Calu3 (cell line): ENCODE measurements at places on chromosomes 1 and 21. TPM values are rescaled to one million over a fixed set of nuclear protein-coding genes. Genes with fewer than 3 reads are reported as not detected.

Gene CR2
- total RNA-seq = 0.83 and 2.6 TPM in 2 replicates

- DNase-seq = no peak
- no peaks in the 10 kb centered on the region for H3K4me1 ChIP-seq
- no peaks in the 10 kb centered on the region for H3K36me3 ChIP-seq
- no peaks in the 10 kb centered on the region for H3K27me3 ChIP-seq
These were observed 563.6 kb upstream of the PRMT6 start for GRCh38 chr1:106492880-106493279.

- H3K4me1 ChIP-seq = no peaks in the 10 kb centered on the region
- H3K27ac ChIP-seq = no peak overlapping the region
- H3K36me3 ChIP-seq = no peaks in the 10 kb centered on the region
- H3K27me3 ChIP-seq = no peaks in the 10 kb centered on the region
- no peak for DNase-seq
These were observed 519.8 kb downstream of the COL11A1 start for GRCh38 chr1:102588536-102588935.

GRCh38 chr21:39637197-39637970 lies 24.6 kb downstream of the B3GALT5 start:
- no peaks in the 10 kb centered on the region for H3K27me3 ChIP-seq
- no peak for DNase-seq
- H3K36me3 ChIP-seq = peaks cover 21% of the 10 kb centered on the region
- H3K27ac ChIP-seq = peak overlapping the region; percentile 30
- H3K4me1 ChIP-seq = peaks cover 74% of the 10 kb centered on the region

DNA sequence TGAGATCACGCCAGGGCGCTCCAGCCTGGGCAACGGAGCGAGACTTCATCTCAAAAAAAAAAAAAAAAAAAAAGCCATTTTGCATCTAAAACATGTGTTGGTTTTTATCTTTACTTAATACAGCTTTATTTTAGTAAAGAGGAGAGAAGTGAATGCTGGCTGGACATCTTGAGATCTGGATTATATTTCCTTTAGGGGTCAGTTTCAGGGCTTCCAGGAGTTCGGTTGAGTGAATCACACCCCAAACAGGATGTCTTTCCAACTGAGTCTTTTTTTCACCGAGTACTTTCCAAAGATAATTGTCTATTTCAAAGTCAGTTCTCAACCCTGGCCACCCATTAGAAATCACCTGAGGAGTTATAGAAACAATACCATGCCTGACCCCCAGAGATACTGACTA lies 16.6 kb upstream of the IPP start:
- no peak for DNase-seq
- no peaks in the 10 kb centered on the region for H3K4me1 ChIP-seq
- no peaks in the 10 kb centered on the region for H3K27me3 ChIP-seq
- H3K4me3 ChIP-seq = no peak overlapping the region

Gene ATP6V1G3
- not detected in 2 replicates for total RNA-seq

- H3K27me3 ChIP-seq = peaks cover 9% of the 10 kb centered on the region
- no peak overlapping the region for H3K4me3 ChIP-seq
- no peaks in the 10 kb centered on the region for H3K4me1 ChIP-seq
- H3K36me3 ChIP-seq = no peaks in the 10 kb centered on the region
- DNase-seq = no peak
These were observed 283.8 kb downstream of the CACNA1E start for GRCh38 chr1:181767001-181767708.

- H3K4me3 ChIP-seq = no peak overlapping the region
- peaks cover 12% of the 10 kb centered on the region for H3K4me1 ChIP-seq
- H3K36me3 ChIP-seq = no peaks in the 10 kb centered on the region
- DNase-seq = no peak
- H3K27me3 ChIP-seq = peaks cover 33% of the 10 kb centered on the region
These were observed 104.3 kb upstream of the ADAR start for GRCh38 chr1:154712166-154712810.

Gene G0S2
- total RNA-seq = 2.4 and 4.0 TPM in 2 replicates

DNA sequence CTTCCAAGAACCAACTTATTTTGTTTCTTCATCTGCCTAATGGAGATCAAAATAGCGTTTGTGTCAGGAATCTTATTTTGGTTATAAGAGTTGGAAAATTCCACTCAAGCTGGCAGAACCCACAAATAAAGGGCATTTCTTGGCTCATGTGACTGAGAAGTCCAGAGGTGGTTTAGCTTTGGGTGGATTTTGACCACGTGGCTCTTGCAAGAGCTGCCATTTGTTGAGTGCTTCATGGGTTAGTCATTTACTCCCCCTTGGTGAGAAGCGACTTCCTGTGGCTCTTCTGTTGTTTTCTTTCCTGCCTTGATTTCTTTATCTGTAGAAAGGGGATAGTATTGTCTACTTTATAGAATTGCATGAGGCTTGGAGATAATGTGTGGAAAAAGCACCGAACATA lies 9.5 kb upstream of the RNF186 start:
- no peak for DNase-seq
- H3K27ac ChIP-seq = no peak overlapping the region
- H3K4me3 ChIP-seq = no peak overlapping the region

DNA sequence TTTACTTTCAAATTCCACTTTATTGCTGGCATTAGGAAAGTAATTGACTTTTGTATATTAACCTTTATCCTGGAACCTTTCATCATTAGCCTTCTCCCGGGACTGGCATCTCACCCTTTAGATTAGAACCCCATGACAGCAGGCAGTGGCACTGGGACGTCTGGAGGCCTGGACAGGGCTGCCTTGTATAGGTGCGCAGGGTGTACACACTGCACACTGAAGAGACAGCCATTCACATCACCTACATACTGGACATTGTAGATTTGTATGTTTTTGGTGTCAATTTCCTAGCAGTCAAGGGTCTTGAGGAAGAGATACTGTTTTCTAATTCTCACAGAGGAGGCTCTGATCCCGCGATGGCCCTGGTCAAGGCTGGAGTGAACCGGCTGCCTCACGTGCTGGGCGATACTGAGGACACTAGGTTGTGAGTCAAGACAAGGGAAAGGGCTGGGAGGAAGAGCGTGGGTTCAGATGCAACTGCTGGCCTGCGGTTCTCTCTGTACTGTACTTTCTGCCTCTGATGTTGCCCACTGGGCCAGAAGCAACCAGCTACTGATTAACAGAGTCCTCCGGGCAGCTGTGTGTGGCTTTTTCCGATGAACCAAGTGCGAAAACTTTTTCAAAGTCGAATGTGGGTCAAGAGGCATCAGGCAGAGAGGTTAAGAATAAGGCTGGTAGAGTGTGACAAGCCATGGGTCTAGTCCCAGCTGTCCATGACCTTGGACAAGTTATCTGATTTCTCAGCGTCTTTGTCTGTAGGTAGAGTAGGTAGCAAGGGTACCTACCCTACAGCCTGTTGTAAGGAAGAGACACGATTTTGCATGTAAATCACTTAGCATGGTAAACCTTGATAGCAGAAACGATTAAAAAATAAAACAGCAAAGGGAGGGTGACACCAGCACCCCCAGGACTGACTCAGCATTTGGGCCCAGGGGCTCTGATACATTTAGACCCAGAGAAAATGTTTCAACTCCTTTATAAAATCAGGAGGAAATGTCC lies 38.2 kb upstream of the SLC25A33 start:
- no peaks in the 10 kb centered on the region for H3K4me1 ChIP-seq
- H3K4me3 ChIP-seq = no peak overlapping the region
- H3K27ac ChIP-seq = no peak overlapping the region
- H3K36me3 ChIP-seq = peaks cover 5% of the 10 kb centered on the region

- H3K36me3 ChIP-seq = no peaks in the 10 kb centered on the region
- DNase-seq = no peak
- H3K4me1 ChIP-seq = no peaks in the 10 kb centered on the region
- no peak overlapping the region for H3K27ac ChIP-seq
- H3K27me3 ChIP-seq = peaks cover 43% of the 10 kb centered on the region
These were observed 6.7 kb downstream of the TRPM2 start for GRCh38 chr21:44360159-44360558.

GRCh38 chr1:50424884-50425375 lies 1.7 kb upstream of the DMRTA2 start:
- DNase-seq = no peak
- peaks cover 68% of the 10 kb centered on the region for H3K27me3 ChIP-seq
- H3K27ac ChIP-seq = no peak overlapping the region
- H3K4me3 ChIP-seq = no peak overlapping the region
- H3K4me1 ChIP-seq = peaks cover 16% of the 10 kb centered on the region
- peaks cover 7% of the 10 kb centered on the region for H3K36me3 ChIP-seq

Gene ATP5PO
- total RNA-seq = 125 and 130 TPM in 2 replicates

Gene BARHL2
- not detected in 2 replicates for total RNA-seq

Gene TNFRSF1B
- total RNA-seq = 1.3 and 2.9 TPM in 2 replicates

GRCh38 chr1:8312235-8313218 lies 5.4 kb upstream of the SLC45A1 start:
- DNase-seq = no peak
- no peaks in the 10 kb centered on the region for H3K27me3 ChIP-seq
- H3K27ac ChIP-seq = no peak overlapping the region

Gene CHRM3
- 2.3 and 2.6 TPM in 2 replicates for total RNA-seq

- peaks cover 9% of the 10 kb centered on the region for H3K27me3 ChIP-seq
- no peak overlapping the region for H3K27ac ChIP-seq
- peaks cover 20% of the 10 kb centered on the region for H3K4me1 ChIP-seq
- H3K4me3 ChIP-seq = no peak overlapping the region
These were observed 29.6 kb downstream of the SLC1A7 start for GRCh38 chr1:53112861-53113260.

DNA sequence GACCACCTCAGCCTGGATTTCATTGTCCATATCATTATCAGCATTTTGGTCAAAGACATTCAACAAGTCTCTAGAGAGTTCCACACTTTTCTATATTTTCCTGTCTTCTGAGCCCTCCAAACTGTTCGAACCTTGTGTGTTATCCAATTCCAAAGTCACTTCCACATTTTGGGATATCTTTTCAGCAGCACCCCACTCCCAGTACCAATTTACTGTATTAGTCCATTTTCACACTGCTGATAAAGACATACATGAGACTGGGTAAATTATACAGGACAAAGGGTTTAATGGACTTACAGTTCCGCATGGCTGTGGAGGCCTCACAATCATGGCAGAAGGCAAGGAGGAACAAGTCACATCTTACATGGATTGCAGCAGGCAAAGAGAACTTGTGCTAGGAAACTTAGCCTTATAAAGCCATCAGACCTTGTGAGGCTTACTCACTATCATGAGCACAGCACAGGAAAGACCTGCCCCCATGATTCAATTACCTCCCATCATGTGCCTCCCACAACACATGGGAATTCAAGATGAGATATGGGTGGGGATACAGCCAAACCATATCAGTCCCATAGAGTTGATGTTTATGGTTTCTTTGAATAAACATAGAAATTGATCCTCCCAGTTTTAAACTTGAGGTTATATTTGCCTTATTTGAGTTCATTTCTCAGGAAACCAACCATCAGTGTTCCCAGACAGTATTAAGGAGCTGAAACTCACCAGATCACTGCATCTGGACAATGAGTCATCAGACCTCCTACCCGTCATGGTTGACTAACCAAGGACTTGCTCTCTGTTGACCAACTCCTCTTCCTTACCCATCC lies 322.7 kb upstream of the DUSP10 start:
- no peaks in the 10 kb centered on the region for H3K27me3 ChIP-seq
- H3K4me1 ChIP-seq = no peaks in the 10 kb centered on the region
- H3K4me3 ChIP-seq = no peak overlapping the region
- DNase-seq = no peak
- no peak overlapping the region for H3K27ac ChIP-seq

Gene ITGB2
- total RNA-seq = 0.42 and 0.47 TPM in 2 replicates

DNA sequence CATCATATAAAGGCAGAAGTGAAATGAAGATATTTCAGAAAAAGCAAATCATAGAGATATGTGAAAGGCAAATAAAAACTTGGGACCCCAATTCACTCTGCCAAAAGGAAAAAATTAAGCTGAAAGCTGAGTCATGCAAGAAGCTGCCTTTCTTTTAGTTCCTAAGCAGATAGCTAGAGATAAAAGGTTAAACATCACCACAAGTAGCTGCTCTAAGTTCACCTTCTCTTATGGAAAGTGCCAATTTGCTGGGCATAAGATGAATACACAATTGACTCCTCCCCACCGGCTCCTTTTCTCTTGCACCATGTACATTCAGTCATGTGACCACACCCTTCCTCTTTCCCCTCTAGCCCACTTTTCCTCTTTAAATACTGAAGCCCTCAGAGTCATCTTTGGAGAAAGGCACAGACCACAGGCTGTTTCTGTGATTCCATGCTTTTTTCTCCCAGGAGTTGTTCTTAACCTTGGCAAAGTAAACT lies 5.4 kb upstream of the SUMO3 start:
- no peaks in the 10 kb centered on the region for H3K36me3 ChIP-seq
- H3K4me1 ChIP-seq = no peaks in the 10 kb centered on the region
- no peak overlapping the region for H3K27ac ChIP-seq
- H3K27me3 ChIP-seq = peaks cover 31% of the 10 kb centered on the region
- H3K4me3 ChIP-seq = no peak overlapping the region

GRCh38 chr1:52739699-52740467 lies 13.6 kb downstream of the ZYG11B start:
- no peaks in the 10 kb centered on the region for H3K4me1 ChIP-seq
- H3K4me3 ChIP-seq = no peak overlapping the region
- no peaks in the 10 kb centered on the region for H3K36me3 ChIP-seq
- no peak for DNase-seq
- H3K27ac ChIP-seq = no peak overlapping the region
- H3K27me3 ChIP-seq = no peaks in the 10 kb centered on the region

- H3K4me1 ChIP-seq = peaks cover 41% of the 10 kb centered on the region
- no peak overlapping the region for H3K4me3 ChIP-seq
These were observed 34.7 kb downstream of the THRAP3 start for GRCh38 chr1:36258960-36259344.

Gene S100B
- total RNA-seq = not detected in 2 replicates

DNA sequence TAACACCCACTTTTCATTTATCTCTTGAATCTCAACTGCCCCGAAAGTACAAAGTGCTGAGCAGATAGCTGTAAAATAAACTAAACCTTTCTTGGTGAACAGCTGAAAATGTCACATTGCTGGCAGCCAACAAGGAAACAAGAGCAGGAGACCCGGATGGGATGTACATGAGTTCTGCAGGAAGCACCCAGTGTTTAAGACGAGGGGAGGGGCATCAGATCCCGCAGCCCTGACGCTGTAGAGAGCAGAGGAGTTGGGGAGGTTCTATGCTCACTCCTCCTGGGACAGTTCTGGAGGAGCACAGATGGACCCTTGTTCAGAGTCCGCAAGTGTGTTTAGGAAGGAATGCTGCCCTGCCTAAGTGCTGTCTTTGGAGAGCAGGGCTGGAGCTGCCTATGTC lies 32.0 kb upstream of the EPHA8 start:
- H3K27ac ChIP-seq = no peak overlapping the region
- H3K4me1 ChIP-seq = no peaks in the 10 kb centered on the region
- H3K27me3 ChIP-seq = no peaks in the 10 kb centered on the region
- no peak for DNase-seq
